ENCODE measurements at places on chromosomes 2 and 18. TPM values are rescaled to one million over a fixed set of nuclear protein-coding genes. Genes with fewer than 3 reads are reported as not detected.

The SIX3 gene
- not detected for total RNA-seq

DNA sequence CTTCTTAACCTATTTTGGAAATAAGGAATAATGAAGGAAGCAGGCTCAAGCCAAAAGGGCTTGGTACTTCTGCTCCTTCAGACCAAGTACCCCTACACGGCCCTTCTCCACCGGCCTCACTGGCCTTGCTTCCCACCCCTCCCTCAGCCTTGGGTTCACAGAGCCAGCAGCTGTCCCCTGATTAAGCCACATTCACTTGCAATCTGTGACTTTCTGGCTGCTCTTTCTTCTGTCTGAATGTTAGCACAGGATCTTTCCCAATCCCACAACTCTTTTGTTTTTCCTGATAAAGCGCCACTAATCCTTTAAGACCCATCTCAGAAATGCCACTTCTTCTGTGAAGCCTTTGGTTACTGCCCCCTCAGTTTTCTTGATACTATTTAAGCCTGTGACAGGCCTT, 52.4 kb downstream of the REEP1 start:
- no peak for DNase-seq

- no peak for DNase-seq
Observed at GRCh38 chr18:80040515-80040914, 6.3 kb downstream of the RBFA start.

DNA sequence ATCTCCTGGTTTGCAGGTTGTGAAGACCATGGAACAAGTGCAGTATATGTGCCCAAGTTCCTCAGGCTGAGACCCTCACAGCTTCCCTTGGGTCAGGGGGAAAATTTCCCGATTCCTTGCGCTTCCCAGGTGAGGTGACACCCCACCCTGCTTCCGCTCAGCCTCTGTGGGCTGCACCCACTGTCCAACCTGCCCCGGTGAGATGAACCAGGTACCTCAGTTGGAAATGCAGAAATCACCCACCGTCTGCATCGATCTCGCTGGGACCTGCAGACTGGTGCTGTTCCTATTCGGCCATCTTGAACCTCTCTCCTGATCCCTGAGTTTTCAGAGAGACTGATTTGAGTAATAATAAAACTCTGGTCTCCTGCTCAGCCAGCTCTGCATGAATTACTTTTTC, 30.6 kb downstream of the CHCHD5 start:
- no peak for DNase-seq

- DNase-seq = no peak
Observed at GRCh38 chr2:122236925-122237324, 481.5 kb downstream of the TSN start.

The HOXD10 gene
- not detected for total RNA-seq

DNA sequence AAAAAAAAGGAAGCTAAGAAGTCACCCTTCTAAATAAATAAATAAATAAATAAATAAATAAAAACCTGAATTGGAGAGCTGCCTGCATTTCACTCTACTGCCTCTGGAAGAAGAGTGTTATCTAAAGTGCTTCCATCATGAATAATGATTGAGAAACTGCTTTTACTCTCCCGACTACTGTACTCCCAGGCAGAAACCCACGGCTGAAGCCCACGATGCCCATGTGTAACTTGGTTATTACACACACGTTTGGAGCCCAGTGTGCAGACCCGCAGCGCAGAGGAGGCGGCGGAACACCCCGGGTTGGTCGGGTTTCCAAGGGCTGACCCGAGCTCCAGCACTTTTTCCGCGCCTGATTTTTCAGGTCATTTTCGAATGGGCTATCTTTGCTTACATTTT, 697 bp upstream of the SPATS2L start:
- no peak for DNase-seq

DNA sequence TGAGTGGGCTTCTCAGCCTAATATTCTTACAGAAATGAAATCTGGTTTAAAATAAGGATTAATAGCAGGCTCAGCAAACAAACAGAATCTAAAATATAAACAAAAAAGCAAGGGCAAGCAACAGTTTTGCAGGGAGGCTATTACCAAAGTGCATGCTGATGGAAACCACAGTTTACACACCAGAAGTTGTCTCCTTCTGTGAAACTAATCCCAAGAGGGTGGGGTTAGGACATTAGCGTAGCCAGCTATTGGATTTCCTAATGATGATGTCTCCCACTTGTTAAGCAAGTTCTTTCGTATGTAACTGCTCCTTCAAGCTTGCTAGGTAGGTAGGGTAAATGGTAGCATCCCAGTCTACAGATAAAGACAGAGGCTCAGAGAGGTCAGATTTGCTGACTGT, 65.0 kb upstream of the TSPYL6 start:
- no peak for DNase-seq

The TWIST2 gene
- 0.11 TPM for total RNA-seq

- DNase-seq = no peak
Observed at GRCh38 chr2:12697617-12698016, 19.1 kb upstream of the TRIB2 start.

The TNFAIP6 gene
- not detected for total RNA-seq

- no peak for DNase-seq
Observed at GRCh38 chr2:121695171-121695451, 41.6 kb downstream of the NIFK start.

DNA sequence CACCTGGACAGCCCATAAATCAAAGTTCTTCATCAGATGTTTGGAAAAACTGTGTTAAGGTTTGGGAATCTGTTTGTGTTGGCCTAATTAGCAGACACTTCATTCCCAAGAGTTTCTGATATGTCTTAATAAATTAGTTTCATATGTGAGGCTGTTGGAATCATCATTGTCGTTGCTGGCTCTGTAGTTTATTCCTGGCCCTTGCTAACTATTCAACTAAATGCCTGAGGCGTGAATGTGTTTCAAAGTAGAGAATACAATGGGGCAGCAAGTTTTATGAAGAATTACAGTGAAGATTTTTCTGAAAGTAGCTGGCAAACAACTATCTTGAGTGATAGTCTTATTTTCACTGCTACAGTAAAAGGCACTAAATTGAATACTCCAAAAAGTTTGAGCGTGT, 141.1 kb downstream of the PARD3B start:
- no peak for DNase-seq

GRCh38 chr2:16943279-16943958, 277.8 kb upstream of the CYRIA start:
- DNase-seq = no peak

DNA sequence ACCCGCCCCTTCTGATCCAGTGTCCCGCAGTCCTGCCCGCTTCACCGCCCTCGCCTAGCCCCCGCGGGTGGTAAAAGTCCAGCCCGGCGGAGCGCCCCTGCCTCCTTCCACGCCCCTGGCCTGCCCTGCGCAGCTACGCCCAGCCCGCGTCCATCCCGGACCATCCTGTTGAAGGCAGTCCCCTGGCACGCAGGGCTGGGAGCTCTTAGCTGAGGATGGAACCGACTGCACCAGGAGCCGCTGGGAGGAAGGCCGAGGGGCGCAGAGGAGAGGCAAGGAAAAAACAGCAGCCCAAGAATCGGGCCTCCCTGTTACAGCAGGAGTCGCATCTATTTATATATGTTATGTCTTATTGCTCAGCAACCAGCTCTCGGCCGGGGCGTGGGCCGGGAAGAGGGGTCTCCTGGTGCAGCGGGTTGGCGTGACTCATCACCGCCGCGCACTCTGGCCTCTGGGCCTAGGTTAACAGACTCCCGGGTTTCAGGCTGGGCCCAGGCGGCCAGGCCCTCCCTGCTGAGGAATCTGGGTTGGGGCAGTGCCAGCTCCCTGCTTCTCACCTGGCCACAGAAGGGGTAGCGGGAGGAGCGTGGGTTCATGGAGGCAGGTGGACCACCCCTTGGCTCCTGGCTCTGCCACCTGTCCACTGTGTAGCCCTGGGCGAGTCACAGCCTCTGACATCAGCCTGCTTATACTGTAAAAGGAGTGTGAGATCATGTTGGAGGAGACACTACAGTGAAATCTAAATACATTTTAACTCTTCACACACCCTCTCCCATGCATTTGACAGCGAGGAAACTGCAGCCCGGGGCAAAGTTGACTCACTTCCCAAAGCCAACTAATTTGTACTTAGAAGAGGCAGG, 13.4 kb upstream of the MAP3K2 start:
- peak; percentile 61 for DNase-seq

DNA sequence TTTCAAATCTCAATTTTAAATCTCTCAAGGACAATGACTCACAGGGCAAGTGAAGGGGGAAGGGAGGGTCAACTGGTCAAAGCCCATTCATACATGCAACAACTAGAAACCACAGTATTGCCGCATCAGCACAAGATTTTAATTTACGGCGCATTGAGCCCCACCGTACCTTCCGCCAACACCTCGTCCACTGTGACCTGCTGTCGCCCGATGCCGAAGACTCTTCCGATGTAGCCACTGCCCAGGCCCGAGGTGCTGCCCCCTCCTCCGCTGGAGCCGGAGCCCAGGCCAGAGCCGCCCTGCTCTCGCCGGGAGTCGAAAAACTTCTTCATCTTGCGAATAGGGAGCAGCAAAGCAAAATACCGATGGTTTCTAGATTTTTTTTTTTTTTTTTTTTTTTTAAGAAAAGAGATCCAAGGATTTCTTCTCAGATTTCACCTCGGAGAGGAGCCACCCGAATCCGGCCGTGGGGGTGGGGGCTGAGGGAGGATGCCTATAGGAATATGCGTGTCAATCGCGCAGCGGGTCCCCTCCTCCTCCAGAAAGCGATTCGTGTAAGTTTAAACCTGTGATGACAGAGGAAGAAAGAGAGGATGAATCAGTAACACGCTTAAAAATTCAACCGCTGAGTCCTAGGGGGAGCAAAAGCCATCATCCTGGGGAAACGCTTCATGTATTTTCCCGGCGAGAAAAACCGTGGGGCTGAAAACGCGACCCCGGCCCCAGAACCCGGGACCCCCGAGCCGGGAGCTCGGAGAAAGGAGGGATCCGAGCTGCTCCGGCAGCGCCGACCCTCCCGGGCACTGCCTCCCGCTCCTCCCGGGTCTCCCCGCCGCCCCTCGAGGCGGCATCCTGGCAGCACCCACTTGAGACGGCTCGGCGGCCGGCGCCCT, 584 bp downstream of the AAK1 start:
- DNase-seq = peak; percentile 85

DNA sequence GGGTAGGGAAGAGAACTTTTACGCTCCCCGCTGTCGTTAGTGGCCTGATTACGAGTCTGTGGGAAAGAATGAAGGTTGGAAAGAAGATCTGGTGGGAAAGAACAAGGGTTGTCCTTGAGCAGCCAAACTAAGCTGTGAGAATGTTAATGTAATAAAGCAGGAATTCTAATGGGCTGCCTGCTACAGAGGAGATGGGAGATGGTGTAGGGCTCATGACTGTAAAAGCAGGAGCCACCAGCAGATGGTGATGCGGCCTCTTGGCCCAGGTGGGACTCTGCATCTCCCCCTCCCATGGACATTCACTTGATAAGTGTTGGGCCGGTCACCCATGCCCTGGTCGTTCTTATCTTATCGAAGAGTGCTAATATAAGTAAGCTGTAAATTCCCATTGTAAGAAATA, 150.0 kb downstream of the NEDD4L start:
- no peak for DNase-seq

DNA sequence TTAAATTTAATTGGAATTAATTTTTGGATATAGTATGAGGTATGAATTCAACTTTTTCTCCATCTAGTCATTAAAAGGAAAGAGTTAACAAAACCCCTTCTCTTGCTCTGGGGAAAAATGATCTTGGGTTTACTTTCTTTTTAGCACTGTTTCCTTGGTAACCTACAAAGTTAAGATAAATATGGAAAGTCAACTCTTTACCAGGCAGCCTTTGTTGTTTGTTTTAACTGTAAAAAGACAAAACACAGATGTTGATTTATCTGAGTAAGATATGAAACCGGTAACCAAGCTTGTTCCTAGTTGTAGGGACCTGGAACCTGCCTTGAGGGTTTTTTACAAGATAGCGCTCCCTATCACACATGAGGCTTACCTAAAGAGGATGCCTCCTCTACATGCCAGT, 10.1 kb upstream of the SANBR start:
- DNase-seq = no peak

The SCYGR3 gene
- not detected for total RNA-seq

The CCDC74B gene
- 0.11 TPM for total RNA-seq

The OBSL1 gene
- 65.4 TPM for total RNA-seq

- peak; percentile 65 for DNase-seq
Observed at GRCh38 chr2:65349863-65350262, 82.5 kb downstream of the SPRED2 start.

DNA sequence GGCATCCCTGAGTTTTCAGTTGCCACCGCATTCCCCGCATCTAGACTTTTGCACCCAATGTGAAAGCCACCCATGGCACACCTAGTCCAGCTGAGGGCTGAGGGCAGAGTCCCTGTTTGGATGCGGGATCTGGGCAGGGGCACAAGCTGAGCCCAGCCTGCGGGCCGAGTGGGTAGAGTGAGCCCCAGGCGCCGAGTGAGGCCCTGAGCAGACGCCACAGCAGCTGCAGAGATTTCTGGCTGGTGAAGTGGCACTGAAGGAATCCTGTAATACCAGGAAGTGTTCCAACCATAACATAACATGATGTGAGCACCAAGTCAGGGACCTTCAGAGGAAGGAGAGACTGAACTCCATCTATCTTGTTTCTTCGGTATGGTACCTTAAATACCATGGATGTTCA, 27.7 kb upstream of the FRZB start:
- no peak for DNase-seq

DNA sequence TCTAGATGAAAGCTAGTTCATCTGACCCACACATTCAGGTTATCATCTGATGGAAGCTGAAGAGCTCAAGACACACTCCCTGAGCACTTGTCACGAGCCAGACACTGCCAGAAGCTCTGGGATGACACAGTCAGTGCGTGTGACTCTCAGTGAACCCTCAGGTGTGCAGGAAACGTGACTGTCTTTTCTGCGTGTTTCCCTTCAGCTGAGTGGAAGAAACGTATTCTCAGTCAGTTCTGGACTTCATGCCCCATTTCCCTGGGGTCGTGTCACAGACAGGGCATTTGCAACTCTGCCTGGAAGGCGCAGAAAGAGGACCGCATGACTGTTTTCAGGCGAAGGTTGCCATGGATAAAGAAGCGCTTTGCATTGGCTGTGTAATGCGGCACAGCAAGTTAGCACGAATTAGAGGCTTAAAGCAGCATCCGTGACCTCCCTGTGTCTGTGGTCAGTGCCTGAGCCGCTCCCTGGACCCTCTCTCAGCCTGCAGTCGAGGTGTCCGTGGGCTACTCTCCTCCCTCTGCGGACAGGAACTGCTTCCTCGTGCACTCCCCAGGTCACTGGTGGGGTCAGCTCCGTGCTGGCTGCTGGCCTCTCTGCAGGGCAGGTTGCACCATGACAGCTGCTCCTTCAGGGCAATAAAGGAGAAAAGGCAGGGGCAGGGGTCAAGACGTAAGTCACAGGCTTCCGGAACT, 3.3 kb upstream of the ALLC start:
- no peak for DNase-seq

The SCYGR6 gene
- not detected for total RNA-seq

DNA sequence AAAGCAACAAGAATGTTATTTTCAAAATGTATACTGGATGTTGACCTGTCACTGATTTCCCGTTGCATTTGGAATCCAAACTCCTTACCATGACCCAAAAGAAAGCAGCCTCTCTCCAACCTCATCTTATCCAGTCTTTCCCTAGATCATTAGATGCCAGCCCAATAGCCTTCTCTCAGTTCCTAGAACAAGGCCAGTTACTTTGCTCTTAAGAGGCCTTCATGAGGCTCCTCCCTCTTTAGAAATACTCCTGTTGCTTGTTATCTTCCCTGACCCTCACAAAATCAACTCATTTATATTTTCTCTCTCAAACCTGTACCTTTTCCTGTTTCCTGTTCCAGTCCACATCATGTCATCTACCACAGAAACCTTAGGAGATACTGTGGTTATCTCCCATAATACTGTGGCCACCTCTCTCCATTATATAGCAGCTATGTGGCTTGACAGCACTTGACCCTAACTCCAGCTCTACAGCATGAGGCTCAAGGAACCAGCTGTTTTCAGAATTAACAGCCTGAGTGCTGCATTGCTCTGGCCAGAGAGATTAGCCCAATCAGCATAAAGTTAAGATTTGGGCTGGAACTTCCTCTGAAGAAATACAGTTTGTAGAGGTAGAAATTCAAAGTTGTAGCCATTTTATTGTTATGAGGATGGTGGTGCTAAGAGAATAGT, 22.8 kb downstream of the SRBD1 start:
- no peak for DNase-seq

Data from HepG2 (cell line).